ENCODE measurements at places on chromosomes 3 and 15.

GRCh38 chr3:106256249-106256957 is 387.6 kb upstream of the CBLB start:
- DNase-seq: no peak

GRCh38 chr3:110016235-110016815 is 679.0 kb upstream of the DPPA4 start:
- DNase-seq: peak; percentile 12

DNA sequence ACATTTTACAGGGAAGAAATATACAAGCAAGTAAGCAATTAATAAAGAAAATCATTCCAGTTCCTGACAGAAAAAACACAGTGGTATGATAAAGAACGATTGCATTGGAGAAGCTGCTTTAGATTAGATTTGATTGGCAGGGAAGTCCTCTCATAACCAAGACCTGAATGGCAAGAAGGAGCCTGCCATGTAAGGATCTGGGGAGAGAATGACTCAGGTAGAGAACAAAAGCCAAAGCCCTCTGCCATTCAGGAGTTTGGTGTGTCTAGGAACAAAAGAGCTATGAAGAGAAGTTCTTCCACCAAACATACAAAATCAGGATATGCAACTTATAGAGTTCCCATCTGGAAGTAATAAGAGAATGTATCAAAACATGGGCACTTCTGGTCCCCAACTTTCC is 57.6 kb downstream of the SIDT1 start:
- DNase-seq: no peak

GRCh38 chr3:66692042-66692765 is 191.4 kb upstream of the LRIG1 start:
- no peak for DNase-seq

DNA sequence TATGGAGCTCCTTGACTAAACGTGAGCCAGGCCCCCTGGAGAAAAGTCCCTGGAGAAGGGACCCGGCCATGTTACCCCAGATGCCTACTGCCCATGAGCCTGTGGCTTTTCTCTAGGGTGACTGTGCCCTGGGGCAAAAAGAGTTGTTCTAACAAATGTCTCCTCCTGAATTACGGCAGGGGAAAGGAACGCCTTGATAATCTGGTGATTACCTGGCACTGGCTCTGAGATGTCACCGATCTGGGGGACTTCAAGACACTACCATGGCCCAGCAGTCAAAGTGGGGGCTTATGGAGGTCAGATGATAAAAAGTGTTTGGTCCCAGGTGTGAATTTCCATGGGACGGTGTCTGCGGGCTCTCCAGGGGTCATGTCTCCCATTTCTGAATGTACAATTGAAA is 140.7 kb downstream of the KLF13 start:
- no peak for DNase-seq

GRCh38 chr15:25795061-25795460 is 68.1 kb downstream of the ATP10A start:
- no peak for DNase-seq

GRCh38 chr3:30752970-30753369 is 141.5 kb downstream of the GADL1 start:
- no peak for DNase-seq

- no peak for DNase-seq
Observed at GRCh38 chr3:52593103-52593502, 56.7 kb downstream of the UQCC5 start.

- DNase-seq: no peak
Observed at GRCh38 chr3:38711321-38711720, 61.8 kb upstream of the SCN5A start.

GRCh38 chr3:103308921-103309320 is 874.1 kb downstream of the ZPLD1 start:
- no peak for DNase-seq

DNA sequence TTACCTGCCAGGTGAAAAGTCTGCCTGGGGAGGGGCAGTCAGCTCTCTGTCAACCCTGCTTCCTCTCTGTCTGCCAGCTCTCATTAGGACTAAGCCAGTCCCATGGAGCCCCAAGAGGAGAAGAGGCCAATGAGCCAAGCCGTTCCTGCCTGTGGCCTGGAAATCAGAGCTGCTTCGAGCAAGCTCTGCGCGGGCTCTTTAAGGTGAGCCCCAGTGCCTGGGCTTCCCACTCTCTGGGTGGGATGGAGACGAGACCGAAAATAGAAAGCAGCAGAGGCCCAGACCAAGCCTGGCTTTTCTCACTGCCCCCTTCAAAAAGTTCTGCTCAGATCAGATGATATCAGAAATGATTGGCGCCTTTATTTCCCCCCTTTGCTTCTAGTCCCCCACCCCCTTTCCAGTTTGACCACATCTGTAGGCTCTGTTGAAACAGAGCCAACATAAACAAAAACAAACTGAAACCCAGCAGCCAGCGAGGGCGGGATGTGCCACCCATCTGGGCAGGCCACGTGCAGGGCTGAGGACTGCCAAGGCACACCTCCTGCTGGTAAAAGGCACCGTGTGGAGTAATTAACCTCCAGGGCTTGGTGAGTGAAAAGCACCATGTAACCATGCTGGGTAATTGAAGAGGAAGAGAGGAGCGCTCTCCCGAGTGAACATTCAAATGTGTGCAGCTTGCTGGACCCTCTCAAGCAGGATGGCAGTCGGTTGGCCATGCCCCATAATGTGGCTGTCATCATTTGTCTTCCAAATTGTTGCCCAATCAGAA is 471.0 kb upstream of the PROK2 start:
- DNase-seq: no peak

DNA sequence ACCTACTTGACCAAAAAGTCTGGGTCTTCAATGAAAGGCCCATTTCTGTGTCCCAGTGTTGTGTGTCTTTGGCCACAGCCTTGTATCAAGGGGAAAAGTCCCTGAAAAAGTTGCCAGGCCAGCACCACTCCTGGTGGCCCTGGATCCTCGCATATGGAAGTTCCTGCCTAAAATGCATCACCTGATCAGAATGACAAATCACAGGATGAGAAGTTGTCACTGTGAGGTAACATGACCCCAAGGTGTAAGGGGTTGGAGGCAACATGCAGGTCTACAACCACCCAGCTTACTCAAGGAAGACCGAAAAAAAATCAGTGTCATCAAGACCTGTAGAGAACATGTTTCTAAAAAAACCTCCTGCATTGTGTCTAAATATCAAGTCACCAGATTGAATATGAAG is 25.6 kb downstream of the PARP15 start:
- no peak for DNase-seq

DNA sequence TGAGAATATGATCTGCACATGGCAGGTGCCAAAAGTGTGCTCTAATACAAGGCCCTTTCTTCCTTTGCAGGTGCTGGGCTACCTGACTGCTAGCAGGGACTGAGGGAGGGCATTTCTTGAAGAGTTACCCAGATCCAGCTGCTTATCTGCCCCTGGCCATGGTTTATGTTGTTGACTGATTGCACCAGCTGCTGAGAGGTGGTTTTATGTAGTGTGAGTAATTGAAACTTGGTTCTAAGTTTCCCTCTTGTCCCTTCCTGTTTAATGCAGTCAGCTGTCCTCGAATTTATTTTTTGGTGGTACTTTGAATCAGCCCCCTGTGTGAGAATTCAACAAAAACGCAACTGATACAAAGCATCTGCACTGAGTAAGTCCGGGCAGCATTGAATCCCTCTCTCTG is 288.3 kb upstream of the C2CD4B start:
- DNase-seq: no peak

GRCh38 chr3:44648564-44649229 is at the start of gene ZNF35:
Gene ZNF35 (plus strand): TSS chr3:44648732. CDS start chr3:44651068, 2,336 bp downstream.
- DNase-seq: peak; percentile 69

DNA sequence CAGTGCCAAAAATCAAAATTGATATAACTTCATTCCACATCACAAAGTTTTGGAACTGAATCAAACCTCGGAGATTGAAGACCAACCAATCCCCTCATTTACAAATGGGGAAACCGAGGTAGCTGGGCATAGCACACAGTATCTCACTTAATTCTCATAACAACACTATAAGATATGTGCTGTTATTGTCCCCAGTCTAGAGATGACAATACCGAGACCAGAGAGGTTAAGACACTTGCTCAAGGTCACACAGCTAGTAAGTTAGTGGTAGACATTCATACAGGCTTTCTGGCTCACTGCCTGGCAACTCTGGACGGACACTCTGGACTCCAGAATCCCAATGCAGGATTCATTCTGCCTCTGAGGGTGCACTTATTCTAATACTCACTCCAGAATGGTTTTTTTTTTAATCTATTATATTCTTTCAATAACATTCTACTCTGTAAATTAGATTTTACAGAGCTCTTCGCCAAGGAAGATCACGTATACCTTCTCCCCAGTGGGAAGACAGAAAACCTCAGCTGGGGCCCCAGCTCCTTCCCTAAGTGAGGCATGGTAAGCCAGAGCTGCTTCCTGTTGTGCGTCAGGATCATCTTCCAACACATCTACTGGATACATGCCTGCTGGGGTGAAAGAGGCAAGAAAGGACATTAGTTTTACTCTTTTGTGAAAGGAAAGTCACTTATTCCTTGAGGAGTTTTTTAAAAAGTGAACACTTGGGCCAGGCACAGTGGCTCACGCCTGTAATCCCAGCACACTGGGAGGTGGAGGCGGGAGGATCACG is 128.4 kb upstream of the IGF1R start:
- no peak for DNase-seq

DNA sequence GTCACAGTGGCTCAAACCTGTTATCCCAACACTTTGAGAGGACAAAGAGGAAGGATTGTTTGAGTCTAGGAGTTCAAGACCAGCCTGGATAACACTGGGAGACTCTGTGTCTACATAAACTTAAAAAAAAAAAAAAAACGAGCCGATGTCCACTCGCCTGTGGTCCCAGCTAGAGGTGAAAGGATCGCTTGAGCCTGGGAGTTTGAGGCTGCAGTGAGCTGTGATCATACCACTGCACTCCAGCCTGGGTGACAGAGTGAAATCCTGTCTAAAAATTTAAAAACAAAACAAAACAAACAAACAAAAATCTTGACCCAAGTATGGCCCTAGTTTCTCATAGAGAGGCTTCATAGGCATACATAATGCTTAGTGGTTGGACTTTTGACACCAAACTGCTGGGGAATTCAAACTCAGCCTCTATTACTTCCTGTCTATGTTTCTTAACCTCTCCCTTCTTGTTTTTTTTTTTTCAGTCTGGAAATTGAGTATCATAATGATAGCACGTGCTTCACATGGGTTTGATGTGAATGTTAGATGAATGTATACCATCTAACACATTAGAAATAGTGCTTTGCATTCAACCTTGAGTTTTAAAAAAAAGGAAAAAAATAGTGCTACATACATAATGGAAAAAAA is 46.4 kb upstream of the CAPN7 start:
- no peak for DNase-seq

DNA sequence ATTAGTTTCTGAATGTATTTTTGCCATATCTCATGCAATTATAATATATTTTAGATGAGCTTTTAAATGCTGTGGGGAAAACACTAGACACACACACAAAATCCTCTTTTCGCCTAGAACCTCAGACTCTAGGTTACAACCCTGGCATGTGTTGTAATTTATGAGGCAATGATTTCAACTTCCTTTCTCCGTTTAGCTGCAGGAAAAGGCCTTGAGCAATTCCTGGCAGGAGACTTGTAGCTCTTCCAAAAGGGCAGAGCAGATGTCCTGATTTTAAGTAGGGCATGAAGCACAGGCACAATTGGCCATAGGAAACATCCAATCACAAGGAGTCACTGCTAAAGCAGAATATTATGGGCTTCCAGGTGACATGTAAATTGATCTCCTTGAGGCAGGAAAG is 82.0 kb downstream of the GPR156 start:
- DNase-seq: no peak

GRCh38 chr15:29821416-29822099 is 710 bp downstream of the TJP1 start:
- DNase-seq: no peak

DNA sequence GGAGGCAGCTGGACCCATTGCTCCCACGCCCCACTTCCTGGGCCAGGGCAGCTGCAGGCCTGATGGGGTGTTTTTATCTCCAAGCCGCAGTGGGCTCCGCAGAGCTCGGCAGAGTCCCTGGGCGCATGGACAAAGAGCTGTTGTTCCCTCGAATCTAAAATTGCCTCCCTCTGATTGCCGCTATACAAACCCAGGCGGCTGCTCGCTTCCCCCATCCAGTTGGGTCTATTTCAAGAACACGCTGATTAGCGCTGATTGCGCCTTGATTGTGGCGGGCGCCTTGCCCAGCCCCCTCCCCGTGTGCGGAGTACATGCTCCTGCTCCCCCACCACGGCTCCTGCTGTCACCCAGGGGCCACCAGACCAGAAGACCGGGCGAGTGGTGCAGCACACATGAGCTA is 43.4 kb upstream of the SLC6A1 start:
- no peak for DNase-seq

- no peak for DNase-seq
Observed at GRCh38 chr15:76636059-76636458, 269.1 kb downstream of the SCAPER start.

DNA sequence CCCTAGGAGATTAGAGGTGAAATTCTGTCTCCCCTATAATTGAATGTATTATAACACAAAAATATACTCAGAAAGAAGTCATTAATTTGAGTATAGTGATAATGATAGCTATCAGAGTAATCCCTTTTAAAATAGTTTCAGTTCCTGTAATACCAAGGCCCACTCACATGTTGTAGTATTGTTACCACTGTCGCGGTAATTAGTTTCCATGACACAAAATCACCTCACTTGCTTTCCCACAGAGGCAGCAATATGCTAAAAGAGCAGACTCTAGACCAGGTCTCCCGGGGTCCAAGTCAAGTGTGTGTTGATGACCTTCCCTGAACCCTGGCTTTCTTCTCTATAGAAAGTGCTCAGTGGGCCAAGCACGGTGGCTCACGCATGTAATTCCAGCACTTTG is 39.5 kb upstream of the NSMCE3 start:
- no peak for DNase-seq

DNA sequence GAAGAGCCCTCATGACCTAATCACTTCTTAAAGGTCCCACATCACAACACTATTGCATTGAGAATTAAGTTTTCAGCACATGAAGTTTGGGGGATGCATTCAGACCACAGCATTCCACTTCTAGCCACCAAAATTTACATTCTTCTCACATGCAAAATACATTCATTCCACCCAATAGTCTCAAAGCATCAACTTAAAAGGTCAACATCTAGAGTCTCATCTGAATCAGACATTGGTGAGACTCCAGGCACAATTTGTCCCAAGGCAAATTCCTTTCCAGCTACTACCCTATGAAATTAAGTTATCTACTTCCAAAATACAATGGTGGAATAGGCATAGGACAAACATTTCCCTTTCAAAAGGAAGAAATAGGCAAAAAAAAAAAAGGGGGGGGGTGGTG is 64.9 kb downstream of the PLSCR2 start:
- no peak for DNase-seq

- no peak for DNase-seq
Observed at GRCh38 chr3:121818578-121818977, 16.3 kb downstream of the IQCB1 start.

- no peak for DNase-seq
Observed at GRCh38 chr3:112848196-112848595, 1.5 kb upstream of the CD200R1L start.

All from smooth muscle cell of the brain vasculature (primary cell).